ENCODE measurements at places on chromosomes 2 and 18.

- DNase-seq: no peak
These were observed 17.3 kb downstream of the GRHL1 start for GRCh38 chr2:9968553-9969497.

DNA sequence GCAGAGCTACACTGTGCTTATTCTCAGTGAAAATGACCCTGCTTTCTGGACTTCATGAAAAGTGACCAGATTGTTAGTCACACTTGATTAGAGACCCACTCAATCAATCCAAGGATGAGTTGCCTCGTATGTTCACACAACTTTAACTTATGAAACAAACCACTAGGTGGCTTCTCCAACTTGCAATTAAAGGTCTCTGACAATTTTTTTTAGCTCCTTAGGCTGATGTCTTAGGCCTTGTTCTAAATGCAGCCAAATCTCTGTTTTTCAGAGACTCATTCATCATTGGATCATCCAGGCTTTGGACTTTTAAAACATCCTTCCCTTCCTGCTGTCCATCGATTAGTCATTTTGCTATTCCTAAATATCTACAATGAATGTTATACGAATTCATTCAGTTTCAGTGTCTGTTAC is 63.4 kb downstream of the MREG start:
- DNase-seq: no peak

DNA sequence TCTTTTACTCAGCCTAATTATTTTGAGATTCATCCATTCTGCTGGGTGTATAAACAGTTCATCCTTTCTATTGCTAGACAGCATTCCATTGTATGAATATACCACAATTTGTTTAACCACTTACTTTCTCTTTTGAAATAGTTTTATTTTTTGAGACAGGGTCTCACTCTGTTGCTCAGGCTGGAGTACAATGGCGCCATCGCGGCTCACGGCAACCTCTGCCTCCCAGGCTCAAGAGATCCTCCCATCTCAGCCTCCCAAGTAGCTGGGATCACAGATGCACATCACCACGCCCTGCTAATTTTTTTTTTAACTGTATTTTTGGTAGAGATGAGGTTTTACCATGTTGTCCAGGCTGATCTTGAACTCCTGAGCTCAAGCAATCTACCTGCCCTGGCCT is 54.5 kb downstream of the USP37 start:
- no peak for DNase-seq

DNA sequence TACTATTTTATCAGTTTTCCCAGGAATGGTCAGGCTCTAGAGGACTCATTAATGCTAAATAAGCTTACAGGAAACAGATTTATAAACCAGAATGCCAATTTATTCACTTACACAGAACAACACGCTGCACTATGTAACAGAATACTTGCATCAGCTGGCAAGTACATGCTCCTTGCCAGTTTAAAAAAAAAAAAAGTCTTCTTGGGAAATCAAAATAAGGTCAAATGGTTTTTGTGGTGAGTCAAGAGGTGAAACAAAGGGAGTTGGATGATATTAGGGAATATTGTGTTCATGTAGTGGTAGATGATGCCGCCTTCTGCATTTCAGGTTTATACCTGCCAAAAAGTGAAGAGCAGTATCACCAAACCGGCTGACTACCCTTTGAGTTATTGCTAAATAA is 1322.1 kb upstream of the ZEB2 start:
- DNase-seq: no peak

GRCh38 chr18:3583873-3584247 is 133.9 kb downstream of the TGIF1 start:
- DNase-seq: no peak

- peak; percentile 77 for DNase-seq
These were observed 118.3 kb upstream of the CWC22 start for GRCh38 chr2:180125245-180125962.

DNA sequence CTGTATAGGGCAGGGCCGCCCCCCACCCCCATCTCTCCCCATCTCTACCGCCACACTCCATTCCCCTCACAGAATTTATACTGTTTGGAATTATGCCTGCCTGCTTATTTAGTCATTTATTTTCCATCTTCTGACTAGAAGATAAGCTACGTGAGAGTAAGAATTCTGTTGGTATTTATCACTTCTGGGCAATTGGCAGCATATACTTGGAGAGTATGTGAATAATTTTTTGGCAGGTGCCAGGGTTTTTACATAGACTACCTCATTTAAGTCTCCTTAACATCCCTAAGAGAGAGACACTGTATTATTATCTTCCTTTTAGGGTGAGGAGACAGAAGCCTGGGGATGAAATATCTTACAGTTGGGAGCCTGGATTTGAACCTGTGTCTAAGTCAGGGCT is 45.0 kb downstream of the SLC4A1AP start:
- no peak for DNase-seq

All from NCI-H1105 treated with DMSO at 0.1 percent for 48 hours (cell line).